Stimulated activated CD8-positive, alpha-beta memory T cell treated with anti-CD3 and anti-CD28 coated beads, Interleukin-12 subunit alpha, Interleukin-12 subunit beta, amount 100 ng/mL, for 4 hours (primary cell): ENCODE measurements at places on chromosomes 16 and 17.

DNA sequence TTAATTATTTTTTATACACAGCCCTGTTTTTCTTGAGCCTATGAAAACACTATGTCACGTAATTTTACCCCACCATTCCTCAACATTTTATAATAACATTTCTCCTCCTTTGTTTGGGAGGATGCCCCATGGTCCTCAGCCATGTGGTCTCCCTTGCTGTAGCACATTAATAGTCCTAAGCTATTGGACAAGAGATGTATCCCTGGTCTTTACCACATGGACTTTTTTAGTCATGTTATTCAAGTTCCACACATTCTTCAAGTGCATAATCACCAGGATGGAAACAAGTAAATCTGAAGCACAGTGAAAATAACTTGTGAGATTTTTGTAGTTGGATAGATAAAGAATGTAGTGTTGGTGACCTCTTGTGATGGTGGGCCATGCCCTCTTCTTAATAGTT is 2.0 kb upstream of the KRTAP2-3 start:
- DNase-seq = no peak

DNA sequence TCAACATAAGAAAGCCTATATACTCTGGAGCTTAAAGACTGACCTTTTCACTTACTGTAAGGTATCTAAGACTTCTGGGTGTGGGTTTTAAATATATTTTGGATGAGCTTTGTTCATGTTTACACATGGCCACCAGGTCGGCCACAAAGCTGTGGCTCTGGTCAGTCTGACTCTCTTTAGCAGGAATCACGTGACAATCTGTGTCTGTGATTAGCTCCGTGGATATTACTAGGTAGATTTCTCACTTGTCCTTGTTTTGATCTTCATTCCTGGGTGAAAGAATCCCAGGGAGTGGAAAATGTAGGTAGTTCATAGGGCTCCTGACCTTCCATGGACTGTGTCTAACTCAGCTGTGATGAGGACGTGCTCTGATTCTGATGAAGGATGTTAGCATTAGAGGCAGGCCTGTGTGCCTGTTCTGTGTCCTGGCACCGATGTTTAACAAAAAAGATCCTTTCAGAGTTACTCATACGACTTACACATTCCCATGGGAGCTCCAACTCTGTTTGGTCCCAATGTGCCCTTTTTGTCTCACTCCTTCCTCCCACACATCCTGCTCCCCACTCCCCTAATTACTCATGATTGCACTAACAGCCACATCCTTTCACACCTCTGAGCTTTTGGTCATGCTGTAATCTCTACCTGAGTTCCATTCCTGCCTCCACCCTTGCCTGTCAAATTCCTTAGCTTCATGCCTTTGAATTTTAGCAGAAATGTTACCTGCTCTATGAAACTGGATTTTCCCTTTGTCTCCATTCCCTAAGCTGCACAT is 425.1 kb downstream of the MAF start:
- DNase-seq = no peak

DNA sequence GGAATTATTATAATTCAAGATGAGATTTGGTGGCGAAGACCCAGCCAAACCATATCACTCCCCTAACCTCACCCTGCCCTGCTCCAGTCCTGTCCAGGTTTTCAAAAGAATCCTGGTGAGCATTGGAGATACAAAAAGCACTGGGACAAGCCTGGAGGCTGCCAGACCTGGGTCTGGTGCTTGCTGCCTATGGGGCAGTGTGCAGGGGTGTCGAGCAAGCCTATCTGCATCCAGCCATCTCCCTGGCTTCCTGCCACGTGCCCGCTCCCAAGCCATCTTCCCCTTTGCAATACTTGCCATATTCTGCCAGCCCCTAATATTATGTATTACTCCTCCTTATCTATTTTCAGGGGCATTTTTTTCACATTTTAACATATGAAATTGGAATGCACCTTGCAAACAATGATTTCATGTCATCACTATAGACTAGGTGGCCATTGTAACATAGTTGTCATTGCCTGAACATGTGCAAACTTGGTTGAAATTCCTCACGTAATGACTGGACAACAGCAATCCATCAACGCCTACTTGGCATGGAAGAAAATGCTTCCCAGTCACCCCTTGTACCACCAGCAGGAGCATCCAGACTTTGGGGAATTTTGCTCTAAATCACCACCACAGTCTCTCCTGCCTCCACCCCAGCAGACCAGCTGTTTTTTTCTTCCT is 8.1 kb upstream of the KDM8 start:
- no peak for DNase-seq

DNA sequence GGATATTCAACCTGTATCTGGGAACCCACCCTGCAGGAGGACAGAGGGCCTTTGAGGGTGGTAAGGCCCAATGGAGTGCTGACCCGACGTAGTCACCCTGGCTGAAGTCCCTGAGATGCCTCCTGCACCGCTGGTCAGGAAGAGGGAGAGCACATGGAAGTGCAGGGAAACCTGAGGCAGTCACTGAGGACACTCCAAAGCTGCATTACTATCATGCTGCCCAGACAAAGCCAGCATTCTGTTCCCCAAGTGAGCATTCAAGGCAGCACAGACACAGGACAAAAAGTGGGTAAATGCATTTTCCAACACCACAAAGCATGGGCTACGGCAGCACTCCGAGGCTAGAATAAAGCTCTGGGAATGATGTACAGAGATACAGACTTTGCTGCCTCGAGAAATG is 46.8 kb upstream of the BCAR1 start:
- no peak for DNase-seq

- peak; percentile 45 for DNase-seq
Measured at GRCh38 chr17:38322156-38322779, 21.5 kb downstream of the GPR179 start.

GRCh38 chr17:69950701-69951418 is 124.2 kb upstream of the KCNJ16 start:
- DNase-seq = no peak

DNA sequence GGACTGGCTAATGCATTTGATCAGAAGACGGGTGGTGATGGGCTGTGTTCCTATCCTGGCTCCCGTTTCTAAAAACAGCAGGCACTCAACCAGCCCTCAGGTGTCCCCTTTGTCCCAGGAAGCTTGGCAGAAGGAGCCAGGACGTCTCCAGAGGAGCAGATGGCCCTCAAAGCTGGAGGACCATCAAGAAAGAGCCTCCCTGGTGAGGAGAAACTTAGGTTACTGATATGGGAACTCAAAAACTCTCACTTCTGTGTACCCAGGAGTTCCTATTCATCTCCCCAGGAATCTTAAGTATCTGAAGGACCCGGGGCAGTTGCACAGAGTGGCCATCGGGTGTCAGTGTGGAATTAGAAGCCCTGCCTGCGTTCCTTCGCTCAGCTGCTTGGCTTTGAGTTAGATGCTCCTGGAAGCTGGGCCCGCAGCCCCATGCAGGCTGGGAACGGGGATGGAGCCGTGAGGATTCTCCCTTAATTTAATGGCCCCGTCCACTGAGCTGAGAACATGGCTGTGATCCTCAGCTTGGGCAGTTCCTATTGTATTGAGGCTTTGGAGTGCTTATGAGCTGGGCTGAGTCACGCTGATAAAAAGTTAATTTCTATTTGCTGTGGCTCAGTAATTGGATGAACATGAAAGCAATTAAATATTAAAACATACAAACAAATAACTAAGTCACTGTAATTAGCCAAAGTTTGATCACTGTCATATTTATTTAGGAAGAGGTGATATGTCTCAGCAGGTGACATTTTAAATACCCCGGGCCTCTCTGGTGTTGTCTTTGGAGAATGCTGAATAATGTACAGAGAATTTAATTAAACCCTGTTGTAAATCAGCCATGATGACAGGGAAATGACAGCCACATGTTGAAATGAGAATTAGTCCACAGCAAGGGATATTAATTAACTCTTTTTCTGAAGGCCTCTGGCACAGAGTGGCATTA is 402.1 kb downstream of the SEC14L1 start:
- peak; percentile 21 for DNase-seq

DNA sequence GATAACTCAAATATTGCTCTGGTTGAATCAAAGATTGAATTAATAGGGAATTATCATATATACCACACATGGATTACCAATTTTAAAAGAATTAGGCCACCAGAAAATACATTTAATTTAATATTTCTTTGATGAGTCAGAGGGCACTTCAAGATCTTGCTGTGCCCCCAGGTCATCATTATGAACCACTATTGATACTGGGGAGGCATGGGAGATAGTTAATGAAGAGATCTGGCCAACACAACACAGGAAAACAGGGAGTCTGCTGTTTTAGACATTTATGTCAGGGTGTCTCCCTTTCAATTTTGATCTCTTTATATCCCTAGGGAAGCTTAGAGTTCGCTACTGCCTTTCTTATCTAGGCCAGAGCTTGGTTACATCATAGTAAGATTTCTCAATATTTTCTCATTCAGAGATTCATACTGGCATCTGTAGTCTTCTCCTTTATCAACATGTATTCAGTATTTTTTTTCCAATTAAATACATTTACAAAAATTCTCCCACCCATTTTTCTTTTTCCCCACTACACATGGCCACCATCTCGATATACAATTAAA is 158.3 kb upstream of the ZFHX3 start:
- no peak for DNase-seq

DNA sequence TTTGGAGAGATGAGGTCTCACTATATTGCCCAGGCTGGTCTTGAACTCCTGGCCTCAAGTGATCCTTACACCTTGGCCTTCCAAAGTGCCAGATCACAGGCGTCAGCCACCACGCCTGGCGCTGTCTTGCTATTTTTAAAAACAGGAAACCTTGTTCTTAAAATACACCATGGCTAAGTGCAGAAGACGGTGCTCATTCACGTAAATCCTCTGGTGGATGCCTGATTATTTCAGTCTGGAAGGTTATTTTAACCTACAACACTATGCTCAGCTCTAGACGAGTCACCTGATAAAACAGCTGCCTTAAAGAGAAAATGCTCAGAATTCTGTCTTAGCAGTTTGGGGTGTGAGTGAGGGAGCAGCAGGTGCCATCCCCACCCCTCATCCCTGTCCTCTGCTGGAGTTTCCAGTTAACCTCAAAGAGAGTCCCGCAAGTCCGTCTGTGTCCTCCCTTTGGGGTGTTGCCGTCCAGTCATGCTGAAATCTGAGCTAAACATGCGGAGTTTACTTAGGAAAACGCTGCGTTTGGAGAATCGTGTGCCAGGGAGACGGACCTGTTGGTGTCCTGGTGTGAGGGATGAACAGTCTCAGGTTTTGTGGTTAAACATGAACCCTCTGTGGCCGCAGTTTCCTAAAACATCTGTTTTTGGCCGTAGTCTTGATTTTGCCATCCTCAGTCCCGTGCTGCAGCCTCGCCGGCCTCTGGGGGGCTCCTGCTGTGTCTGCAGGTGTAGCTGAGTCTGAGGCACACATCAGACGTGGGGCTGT is 17.1 kb downstream of the SPG7 start:
- no peak for DNase-seq

DNA sequence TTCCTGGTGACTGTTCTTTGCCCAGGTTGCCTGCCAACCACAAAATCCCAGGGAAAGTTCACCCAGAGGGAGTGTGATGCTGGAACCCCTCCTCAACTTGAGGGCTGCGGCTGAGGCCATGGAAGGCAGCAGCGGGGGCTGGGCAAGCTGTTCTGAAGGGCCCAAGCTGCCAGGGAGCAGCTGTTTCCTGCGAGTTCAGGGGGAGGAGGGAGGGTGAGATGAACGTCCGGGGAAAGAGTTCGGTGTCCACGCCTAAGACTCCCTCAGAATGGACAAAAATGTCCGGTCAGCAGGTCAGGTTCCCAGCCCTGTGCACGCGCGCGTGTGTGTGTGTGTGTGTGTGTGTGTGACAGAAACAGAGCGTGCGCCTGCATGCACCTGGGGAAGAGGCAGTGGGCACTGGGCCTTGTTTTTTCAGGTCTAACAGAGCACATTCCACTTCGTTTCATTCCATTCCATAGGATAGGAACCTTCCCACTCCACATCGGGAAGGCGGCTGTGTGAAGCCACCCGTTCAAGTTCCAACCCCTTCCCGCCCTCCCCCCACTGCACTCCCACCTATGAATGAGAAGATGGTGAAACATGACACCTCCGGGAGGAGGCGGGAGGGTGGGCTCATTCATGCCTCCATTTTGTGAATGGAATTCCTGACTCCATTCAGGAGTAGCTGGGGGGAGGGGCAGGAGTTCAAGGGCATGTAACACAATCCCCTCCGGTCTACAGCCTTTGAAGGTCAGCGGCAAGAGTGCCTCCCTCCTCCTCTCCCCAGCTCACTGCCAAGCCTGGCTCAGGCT is 15.7 kb downstream of the ETV4 start:
- DNase-seq = no peak

- no peak for DNase-seq
Measured at GRCh38 chr17:39001703-39002637, 34.8 kb upstream of the FBXO47 start.

DNA sequence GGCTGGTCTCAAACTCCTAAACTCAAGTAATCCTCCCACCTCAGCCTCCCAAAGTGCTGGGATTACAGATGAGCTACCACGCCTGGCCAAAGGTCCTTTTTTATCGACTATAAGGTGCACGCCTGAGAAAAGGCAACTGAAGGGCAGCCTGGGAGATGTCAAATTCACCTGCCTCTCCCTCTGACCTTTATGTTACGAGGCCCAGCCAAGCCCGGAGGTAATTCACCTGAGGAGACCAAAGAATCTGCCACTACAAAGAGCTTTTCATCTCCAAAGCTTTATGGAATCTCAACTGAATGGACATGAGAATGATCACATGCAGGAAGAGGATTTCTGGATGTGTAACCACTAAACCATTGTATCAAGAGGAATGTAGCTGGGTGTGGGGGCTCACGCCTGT is 37.2 kb downstream of the LYRM1 start:
- no peak for DNase-seq

DNA sequence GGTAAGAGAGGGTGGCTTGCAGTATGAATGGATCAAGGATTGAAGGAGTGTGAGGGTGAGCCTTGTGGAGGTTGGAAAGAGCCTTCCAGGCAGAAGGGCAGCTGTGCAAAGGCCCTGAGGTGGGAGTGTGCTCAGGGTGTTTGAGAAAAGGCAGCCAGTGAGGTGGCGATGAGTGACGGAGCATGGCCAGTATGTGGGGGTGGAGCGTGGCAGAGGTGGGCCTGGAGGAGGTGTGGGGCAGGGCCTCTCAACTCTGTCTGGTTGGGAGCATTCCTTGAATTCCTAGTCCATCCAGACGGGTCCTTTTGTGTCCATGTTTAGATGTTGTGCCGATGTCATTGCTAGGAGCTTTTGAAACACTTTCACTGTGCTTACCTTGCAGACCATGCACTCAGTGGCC is 51.3 kb downstream of the EPN2 start:
- DNase-seq = no peak

DNA sequence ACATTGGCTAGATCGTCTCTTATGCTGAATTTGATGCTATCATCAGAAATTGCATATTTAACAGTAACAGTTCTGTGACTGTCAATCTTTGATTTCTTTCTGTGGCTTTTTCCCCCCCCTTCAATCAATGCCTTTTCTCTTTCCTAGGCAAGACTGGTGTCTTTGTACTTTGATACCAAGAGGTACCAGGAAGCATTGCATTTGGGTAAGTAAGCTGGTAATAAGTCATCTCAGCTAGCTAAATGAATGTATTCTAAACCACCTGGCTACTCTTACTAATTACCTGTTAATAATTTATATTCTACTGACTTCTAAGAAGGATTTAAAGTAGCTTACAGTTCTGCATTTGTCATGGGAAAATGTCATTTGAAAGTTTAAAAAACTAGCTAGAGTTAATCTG is 20.1 kb downstream of the PSMD11 start:
- DNase-seq = no peak
